ENCODE measurements at places on chromosomes 1 and 21.

DNA sequence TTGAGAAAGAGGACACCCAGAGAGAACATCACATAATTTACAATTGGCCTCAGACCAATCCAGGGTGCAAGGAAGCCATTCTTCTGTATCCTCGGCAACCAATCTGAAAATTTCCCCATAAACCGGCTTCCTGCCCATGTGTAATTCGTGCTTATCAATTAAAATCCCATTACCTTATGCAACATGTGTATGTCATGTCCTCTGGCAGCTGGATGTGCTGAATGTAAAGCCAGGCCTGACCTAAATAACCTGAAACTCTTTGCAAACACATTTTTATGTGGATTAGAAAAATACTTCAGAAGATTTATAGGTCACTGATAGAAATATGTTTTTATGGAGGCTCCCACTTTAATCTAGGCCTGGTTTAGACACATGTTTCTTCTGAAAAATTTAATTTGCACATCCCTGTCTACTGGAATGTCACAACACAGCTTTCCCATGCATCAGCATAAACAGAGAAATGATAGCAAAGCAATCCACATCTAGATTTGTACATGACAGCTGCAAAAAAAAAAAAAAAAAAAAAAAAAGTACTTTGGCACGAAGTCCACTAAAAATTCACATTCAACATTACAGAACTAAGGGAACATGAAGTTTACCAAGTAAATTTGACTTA lies 69.4 kb upstream of the SAMSN1 start:
- no peak for DNase-seq

DNA sequence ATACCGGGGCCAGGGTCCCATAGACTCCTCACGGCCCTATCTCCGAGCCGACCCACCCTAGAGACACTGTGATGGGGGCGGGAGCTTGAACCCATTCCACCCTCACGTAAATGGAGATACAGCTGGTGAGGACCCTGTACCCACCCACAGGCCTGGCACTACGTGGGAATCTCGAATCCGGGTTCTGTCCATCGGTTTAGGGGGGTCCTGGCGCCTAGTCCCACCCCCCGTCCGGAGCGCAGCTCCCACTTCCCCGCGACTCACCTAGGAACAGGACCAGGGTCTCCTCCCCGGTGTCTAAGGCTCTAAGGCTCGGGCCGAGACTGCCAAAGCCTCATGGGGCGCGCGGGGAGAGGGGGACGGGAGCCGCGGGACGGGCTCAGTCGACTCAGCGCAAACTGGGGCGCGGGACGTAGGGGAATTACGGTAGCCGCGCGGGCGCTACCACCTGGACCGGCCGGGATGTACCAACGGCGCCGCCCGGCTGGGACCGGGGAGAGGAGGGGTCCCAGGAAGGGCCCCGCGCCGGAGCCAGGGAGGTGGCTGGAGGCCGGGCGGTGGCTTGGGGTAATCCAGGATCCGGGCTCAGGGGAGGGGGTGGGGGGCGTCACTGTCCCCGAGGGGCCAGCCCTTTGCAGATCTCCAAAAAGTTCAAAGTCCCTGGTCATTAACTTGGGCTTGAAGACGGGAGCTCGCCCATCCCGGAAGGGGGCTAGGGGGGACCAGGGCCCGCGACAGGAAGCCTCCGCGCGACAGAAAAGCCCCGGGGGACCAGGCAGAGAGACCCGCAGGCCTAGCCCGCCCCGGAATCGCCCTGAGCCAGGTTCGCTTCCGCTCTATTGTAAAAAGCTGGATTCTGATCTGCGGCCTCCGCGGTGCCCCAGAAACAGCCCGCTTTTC lies 1.0 kb downstream of the PLEKHG5 start:
- DNase-seq, result peak; percentile 83

GRCh38 chr1:40621821-40622450 lies 43.5 kb downstream of the RIMS3 start:
- DNase-seq, result no peak

- peak; percentile 99 for DNase-seq
Measured at GRCh38 chr1:89994805-89995597, at the start of gene ZNF326. ZNF326 (plus strand) TSS chr1:89995110; CDS start chr1:89995258, 148 bp downstream.

- no peak for DNase-seq
Measured at GRCh38 chr1:184437291-184437690, 50.5 kb downstream of the C1orf21 start.

DNA sequence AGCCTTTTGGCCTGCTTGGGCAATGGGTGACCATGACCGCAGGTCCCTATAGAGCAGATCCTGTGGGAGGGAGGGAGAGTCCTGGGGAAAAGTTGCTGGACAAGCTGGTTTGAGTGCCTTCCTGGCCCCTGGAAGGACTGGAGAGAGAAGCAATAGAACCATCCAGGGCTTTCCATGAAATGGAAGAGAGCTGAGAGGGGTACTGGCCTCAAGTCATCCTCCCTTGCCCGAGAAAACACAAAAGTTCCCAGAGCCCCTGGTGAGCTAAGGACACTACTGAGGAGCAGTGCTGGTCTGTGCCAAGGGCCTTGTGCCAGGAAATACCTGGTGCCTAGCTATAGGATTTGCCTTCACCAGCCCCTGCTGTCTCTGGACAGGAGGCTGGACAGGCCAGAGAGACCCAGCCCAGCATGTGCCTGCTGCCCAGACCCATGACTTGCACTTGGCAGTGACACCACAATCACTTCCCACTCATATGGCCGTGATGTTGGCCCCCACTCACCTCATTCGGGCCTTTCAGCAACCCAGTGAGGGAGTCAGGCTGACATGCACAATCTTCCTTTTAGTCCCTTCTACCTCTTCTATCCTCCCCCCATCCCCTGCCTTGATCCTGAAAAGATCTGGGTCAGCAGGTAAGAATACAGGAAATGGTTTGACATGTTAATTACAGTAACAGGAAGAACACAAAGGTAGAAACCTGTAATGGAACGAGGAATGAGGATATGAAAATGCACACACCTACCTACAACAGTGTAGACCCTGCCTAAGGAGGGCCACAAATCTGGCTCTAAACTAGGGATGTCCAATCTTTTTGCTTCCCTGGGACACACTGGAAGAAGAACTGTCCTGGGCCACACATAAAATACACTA lies 7.0 kb downstream of the SH3BP5L start:
- no peak for DNase-seq

- no peak for DNase-seq
Measured at GRCh38 chr1:87017998-87018672, 103.7 kb downstream of the HS2ST1 start.

All from glutamatergic neuron (in vitro differentiated cells).